Activated CD8-positive, alpha-beta memory T cell treated with anti-CD3 and anti-CD28 coated beads for 4 hours (primary cell): ENCODE measurements at places on chromosomes 12 and 14.

DNA sequence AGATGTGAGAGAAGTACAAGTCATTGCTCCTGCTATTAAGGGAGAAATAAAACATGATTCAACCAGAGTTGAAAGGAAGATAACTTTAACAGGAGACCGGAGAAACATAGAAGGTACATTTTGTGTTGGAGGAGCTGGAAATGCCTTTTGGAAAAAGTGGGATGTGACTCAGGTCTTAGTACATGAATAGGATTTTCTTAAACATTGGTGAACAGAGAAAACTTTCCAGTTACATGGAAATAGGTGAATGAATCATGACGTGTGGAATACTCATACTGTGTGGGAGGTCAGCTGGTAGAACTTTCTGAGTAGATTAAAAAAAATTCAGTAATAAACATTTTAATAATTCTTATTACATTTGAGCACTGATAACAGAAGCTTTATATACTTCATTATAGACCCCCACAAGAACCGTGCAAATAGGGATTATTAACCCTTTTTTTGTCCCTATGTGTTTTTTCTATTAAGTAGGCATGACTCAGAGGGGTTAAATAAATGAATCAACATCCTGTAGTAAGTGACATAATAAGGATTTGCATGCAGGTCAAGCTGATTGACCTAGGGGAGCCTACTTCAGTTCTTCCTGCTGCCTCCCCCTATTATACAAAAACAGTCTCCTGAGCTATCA lies 710.5 kb downstream of the NOVA1 start:
- DNase-seq, result no peak

- DNase-seq, result no peak
Measured at GRCh38 chr12:52372216-52373154, 5.2 kb upstream of the KRT85 start.

- no peak for DNase-seq
Measured at GRCh38 chr12:69241438-69242092, 2.2 kb downstream of the CPSF6 start.

GRCh38 chr12:47415054-47415453 lies 290.8 kb downstream of the RPAP3 start:
- no peak for DNase-seq

GRCh38 chr12:120659151-120659525 lies 18.7 kb downstream of the CABP1 start:
- DNase-seq, result no peak

GRCh38 chr12:116962197-116962596 lies 51.4 kb downstream of the FBXW8 start:
- no peak for DNase-seq

GRCh38 chr14:75274899-75275569 lies 3.6 kb upstream of the FOS start:
- DNase-seq, result no peak

DNA sequence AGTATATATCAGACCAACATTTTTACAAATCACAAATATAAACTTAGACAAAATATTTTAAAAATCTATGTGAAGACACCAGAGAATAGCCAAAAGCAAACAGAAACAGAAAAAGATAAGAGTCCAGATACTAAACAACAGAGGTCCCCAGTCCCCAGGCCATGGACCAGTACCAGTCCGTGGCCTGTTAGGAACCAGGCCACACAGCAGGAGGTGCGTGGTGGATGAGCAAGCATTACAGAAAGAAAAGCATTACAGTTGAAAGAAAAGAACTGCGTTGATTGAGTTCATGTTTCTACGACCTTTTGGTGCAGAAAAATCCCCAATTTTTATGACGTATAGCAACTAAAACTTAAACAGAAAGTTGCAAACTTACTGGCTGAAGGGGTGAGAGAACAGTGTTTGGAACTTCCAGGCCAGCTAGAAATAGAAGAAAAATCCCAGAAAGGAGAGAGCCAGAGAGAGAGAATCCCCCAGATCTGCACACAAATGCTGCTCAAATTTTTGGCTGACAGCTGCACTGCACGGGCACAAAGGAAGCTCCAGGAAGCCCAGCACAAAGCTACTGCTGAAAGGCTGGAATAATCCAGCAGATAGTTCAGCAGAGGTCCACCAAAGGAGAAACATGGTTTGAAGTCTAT lies 159.6 kb upstream of the C14orf180 start:
- no peak for DNase-seq

DNA sequence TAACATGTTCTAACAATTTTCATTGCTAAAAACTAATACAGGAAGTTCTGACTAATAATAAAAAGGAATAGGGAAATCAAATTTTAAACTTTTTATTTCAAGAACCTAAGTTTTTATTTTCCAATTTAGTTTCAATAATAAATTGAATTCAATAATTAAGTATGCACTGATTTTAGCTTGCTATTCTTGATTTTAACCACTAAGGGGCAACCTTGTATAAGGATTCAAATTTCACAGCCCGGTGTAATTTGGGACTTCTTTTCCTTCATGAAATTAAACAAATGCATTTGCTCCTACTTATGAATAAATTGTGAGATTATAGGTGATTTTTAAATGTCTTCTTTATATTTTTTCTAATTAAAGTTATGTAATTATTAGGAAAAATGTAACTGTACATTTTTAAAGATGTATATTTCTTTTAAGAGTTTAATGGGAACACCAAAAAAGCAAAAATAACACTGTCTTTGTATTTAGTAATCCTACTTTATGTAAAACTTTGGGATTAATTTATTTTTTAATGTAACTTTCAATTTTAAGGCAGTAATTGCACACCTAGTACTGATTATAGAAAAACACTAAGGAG lies 241.4 kb upstream of the PDZRN4 start:
- DNase-seq, result no peak

- no peak for DNase-seq
Measured at GRCh38 chr14:31672709-31673108, 111.5 kb downstream of the NUBPL start.

DNA sequence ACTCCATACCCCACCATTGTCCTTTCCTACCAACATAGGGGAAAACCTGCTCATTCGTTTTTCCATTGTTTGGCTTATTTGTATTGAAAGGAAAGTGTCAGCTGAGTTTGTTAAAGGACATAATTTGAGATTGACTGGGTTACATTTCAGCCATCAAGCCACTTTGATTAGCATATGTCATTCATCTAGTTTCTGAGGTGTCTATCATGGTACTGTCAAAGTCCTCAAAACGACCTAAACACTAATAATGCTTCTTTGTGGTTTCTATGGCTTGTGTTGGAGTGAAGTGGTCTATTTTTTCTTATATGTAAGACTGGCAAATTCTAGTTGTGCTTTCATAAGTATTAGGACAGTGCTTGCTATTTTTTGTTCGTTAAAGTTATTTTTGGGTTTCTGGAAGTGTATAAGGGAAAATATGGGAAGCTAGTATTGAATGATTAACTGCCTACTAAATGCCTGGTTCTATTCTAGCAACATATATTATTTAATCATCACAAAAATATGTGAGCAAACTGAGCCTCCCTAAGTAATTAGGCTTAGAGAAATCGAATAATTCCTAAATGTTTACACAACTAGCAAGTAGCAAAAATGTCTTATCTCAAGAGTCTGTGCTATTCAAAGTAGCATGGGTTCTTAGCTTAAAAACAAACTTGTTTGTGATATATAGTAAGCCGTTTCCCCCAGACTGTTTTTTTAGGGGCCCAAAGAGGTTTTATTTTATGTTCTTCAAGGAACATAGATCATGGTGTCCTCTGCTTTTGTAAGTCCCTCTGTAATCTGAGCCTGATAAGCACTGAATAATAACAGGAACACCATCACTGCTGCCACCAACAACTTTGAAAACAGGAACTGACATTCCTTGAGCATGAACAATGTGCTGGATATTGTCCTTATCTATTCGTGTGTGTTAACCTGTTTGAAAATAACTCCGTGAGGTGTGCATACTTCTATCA lies 67.1 kb downstream of the DERA start:
- DNase-seq, result no peak

GRCh38 chr14:60102389-60102788 lies 10.7 kb downstream of the PCNX4 start:
- no peak for DNase-seq

DNA sequence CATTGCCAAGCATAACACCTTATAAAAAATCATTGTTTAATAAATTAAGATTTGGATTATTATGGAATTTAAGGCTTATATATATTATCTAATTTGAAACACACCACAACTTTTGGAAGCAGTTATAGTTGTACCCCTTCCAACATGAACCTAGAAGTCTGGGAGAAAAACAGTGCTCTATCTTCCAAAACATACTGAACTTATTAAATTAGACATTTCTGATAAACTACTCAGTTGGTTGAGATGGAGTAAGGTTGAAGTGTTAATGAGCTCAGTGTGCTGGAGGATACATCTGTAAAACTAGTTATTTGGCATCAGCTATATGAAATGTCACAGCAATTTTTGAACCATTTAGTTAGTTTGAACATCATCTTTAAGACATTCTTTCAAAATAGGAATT lies 227.4 kb downstream of the ALX1 start:
- DNase-seq, result no peak

DNA sequence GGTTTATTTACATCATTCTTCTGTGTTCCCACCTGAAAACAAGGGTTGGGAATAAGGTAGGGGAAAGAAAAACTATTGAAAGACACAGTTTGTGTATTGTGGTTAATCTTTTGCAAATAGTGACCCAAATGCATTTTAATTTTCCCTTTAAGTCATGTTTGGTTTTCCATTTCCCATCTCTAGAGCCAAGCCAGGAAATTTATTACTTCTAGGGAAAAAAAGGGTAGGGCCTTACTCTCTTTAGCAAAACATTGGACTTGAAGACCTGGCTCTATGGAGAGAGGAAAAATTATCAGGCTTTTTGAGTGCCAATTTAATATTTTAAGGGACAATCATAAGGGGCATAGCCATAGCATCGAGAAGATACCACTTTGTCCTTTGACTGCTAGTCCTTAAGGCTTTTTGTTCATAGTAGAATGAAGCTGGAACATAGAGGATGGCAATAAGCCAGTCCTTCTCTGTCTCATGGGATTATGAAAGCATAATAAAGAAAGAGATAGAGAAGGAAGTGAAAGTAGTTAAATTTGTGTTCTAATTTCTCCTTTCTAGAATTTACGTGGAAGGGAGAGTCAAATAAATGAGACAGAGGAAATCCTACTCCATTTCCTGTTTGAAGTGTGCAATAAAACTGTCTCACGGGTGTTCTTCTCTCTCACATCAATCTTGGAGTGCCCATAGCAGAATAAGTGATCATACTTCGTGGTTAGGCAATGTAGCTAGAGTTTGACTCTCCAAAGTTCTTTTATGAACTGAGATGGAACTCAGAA lies 50.9 kb upstream of the PPFIA2 start:
- DNase-seq, result no peak

DNA sequence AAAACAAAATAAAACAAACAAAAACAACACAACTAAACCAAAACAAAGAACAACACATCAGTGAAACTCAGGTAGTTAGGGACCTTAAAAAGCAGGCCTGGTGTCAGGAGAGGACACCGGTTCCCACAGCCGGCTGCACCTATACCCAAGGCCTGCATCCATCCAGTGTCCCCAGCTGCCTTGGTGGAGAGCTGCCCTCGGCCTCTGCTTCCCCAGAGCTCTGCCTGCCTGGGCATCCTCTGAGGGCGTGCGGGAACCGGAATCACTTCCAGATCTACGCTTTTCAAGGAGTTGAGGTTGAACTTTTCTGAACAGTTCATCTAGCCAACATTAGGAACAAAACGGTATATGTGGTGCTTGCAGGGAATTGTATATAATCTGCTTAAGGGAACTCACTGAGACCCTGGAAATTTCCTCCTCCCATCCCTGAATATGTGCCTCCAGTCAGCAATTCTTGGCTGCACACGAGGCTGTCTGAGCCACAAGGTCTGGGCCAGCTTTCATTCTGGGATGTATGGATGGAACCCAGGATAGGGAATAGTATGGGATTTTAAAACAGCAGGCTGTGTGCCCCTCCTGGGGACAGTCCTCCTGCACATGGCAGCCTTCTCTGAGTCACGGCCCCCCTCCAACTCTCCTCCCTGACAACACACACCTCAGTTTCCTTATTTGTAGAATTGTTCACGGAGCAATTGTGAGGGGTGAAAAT lies 319.0 kb upstream of the RTL1 start:
- no peak for DNase-seq
